ENCODE measurements at places on chromosomes 13 and 19.

- DNase-seq: no peak
Observed at GRCh38 chr19:23993440-23993839, 78.8 kb downstream of the ZNF726 start.

- DNase-seq: no peak
Observed at GRCh38 chr13:48121733-48122132, 26.8 kb upstream of the MED4 start.

DNA sequence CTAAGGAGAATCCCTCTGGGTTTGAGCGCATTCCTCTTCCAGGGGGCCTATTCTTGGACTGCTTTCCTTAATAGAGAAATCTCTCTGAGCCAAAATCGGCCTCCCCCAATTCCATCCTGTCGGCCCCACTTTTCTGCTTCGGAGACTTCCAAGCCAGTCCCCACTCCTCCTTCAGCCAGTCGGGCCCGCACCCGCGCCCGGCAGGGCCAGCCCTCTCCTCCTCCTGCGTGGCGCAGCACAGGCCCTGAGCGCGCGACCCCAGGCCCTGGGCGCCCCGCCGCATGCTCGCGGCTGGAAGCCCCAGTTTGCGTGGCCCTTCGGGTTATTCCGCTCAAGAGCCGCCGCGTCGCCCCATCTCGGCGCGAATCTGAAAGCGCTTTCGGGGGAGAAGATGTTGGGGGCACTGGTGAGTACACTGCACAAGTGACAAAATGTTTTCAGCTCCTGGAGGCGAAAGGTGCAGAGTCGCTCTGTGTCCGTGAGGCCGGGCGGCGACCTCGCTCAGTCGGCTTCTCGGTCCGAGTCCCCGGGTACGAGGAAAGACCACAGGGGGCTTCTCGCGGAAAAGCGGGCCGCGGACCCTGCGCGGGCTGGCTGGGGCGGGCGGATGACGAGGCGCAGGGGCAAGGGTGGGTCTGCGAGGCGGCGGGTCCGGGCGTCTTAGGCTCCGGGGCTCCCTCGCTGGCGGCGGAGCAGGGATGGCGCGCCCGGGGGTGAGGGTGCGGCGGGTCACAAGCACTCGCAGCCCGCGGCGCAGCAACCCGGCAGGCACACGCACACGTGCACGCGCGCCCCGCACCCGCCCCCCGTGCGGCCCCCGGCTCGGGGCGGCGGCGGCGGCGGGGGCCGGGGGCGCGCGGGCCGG, at the start of gene IL17D:
IL17D (plus strand) TSS at position 785 of the 865 bp plus-strand sequence. CDS start 303 bp downstream, outside the sequence.
- DNase-seq: no peak

- no peak for DNase-seq
Observed at GRCh38 chr13:77168237-77168636, 141.3 kb upstream of the FBXL3 start.

DNA sequence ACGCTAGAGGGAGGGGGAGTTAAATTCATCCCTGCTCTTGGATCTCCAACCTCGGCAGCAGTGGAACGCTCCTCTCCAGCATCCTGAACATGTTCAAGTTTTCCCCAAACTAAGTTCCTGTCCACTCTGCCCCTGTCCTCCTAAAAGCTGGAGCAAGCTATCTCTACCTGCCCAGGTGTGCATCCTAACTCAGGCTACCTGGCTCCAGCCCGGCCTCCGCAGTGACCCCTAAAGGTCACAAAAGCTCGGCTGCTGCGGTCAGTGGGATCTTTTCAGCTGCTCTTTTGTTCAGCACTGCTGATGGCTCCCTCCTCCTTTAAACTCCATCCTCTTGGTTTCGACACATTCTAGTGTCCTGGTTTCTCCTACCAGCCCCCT, 1.4 kb downstream of the DCUN1D2 start:
- DNase-seq: no peak

DNA sequence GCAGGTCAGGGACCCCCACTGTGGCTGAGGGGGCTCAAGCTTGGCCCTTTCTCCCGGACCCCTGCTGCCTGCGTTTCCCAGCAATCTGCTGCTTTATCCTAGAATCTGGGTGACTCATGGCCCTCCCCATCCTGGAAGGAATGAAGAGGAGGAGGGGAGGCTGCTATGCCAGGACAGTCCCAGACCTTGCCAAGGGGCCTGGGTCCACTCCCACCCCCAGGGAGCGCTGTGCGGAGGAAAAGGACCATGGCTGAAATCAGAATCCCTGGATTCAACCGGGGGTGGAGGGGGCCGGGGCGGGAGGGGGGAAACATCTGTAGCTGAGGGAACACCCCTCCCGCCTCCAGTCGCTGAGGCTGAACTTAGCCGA, 20.5 kb downstream of the ZNF114 start:
- DNase-seq: no peak

DNA sequence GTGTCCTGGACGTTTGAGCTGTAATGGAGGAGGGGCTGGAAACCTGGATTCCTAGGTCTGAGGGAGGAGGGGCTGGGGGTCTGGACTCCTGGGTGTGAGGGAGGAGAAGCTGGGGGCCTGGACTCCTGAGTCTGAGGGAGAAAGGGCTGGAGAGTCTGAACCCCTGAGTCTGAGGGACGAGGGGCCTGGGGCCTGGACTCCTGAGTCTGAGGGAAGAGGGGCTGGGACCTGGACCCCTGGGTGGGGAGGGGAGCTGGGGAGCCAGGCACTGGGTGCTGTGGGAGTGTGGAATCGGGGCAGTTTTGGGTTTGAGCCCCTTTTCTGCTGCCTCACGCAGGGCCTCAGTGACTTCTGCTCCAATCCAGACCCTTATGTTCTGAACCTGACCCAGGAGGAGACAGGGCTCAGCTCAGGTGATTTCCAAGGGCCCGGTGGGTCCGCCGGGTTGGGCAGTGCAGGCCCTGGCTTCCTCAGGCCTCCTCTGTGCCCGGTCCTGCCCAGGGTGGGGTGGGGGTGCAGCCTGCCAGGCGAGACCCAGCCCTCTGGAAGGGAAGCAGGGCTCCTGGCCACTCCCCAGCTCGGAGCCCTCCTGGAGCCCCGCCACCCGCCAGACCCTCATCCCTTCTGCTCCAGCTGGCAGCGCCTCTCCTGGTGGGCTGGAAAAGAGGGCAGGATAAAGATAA, 14.4 kb downstream of the TTYH1 start:
- DNase-seq: no peak

DNA sequence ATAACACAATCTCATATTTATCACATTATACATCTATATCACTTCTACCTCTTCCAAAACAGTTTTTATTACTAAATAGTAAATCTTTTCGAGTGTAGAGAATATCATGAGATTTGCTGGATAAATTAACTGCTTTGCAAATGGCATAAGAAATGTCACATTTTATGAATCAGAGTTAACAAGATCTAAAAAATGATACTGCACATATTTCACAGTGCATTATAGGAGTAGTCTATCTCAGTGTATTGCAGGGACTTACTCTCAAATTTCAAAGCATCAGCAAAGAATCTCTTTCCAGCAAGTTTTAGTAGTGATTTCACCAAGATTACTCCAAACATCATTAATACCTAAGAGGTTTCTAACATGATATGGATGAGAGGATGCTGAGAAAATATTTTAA, 687.1 kb upstream of the SLITRK1 start:
- no peak for DNase-seq

All from inflammatory macrophage treated with lipopolysaccharide for 4 hours (primary cell).